ENCODE measurements at places on chromosomes 13 and 19. TPM values are rescaled to one million over a fixed set of nuclear protein-coding genes. Genes with fewer than 3 reads are reported as not detected.

Gene IL4I1
- total RNA-seq = not detected

GRCh38 chr13:43054803-43055802 lies 31.7 kb downstream of the DNAJC15 start:
- DNase-seq = no peak

DNA sequence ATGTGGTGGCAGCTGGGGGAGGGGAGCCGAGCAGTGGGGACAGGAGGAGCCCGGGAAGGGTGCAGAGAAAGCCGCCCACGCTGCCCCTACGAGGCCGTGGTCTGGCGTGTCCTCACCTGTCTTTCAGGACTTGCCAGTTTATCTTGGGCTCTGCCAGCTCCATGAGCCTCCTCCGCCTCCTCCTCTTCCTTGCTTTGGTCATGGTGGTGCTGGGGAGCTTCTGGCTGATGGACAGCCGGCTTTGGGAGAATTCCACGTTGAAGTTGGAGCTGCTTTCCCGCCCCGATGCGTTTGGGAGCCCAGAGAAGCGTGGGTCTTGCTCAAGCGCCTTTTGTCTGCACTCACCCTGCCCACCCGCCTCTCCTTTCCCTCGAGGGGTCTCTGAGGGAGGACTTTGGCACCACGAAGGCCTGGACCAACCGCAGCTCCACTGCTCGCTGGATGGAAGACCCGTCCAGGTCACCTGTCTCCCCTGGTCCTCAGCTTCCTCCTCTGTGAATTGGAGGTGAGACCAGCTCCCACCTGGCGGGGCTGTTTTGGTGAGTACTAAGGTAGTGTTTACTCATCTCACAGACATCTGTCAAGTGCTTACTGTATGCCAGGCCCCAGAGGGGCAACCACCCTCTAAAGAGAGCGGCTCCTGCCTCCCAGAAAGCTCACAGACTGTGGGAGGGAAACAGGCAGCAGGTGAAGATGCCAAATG lies 29.7 kb upstream of the MIER2 start:
- DNase-seq = no peak

DNA sequence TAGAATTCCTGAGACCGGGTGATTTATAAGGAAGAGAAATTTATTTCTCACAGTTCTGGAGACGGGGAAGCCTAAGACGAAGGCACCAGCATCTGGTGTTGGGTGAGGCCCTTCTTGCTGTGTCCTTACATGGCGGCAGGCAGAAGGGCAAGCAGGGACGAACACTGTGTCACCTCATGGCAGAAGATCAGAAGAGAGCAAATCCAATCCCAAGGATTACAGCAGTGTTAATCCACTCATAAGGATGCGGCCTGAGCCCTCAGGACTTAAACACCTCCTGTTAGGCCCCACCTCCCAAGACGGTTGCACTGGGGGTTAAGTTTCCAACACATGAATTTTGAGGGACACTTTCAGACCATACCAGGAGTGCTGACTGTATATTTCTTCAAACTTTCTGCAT lies 6.7 kb upstream of the FBL start:
- DNase-seq = no peak

DNA sequence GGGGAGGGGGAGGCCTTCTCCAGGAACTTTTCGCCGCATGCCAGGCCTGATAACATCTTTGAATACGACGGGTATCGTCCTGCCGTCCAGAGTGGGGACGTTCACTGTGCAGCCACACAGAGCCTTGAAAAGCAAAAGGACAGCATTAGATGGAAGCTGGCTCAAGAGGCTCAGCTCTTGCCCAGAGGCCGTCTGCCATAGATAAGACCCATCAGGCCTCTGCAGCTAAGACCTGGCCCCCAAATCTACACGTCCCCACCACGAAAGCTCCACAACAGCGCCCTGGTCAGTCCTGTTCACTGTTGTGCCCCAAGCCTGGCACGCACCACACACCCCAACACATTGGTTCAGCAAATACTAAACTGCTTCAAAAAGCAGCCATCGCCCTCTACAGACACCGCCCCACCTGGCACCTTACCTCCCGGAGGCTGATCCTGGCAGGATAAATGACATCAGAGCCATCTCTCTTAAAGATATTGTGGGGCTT lies 2.1 kb downstream of the DNAJB1 start:
- no peak for DNase-seq
